ENCODE measurements at places on chromosomes 6 and 20.

GRCh38 chr20:44866703-44867335 lies 18.7 kb upstream of the YWHAB start:
- no peak for DNase-seq

- DNase-seq, result peak; percentile 54
Measured at GRCh38 chr6:75266716-75267291, 17.8 kb downstream of the TMEM30A start.

- DNase-seq, result no peak
Measured at GRCh38 chr6:2976571-2977085, 5.3 kb upstream of the SERPINB6 start.

DNA sequence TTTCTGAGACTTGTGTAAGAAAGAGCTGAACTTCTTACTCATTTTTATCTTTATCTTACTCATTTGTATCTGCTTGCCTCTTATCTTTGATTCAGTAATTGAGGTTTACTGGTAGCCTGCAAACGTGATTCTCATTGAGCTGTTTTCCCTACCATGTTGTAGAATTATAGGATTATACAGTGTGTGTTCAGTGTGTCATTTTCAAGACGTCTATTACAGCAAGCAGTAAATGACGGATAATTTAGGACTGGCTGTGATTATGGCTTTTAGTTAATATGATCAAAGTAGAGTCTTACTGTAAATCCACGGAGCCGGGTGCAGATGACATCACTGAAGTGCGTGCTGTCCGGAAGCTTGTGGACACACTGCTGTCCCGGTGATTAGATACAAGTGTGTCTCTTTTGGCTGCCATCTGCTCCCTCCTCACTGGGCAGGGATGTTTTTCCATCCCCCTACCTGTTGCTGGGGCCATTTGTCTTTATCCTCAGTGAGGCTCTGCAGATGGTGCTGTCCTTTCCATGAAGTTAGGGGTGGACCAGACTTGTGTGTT lies 6.0 kb downstream of the NELFCD start:
- DNase-seq, result no peak

GRCh38 chr6:5809450-5809849 lies 197.3 kb downstream of the NRN1 start:
- DNase-seq, result no peak

- no peak for DNase-seq
Measured at GRCh38 chr6:35750557-35750956, 13.7 kb downstream of the ARMC12 start.

DNA sequence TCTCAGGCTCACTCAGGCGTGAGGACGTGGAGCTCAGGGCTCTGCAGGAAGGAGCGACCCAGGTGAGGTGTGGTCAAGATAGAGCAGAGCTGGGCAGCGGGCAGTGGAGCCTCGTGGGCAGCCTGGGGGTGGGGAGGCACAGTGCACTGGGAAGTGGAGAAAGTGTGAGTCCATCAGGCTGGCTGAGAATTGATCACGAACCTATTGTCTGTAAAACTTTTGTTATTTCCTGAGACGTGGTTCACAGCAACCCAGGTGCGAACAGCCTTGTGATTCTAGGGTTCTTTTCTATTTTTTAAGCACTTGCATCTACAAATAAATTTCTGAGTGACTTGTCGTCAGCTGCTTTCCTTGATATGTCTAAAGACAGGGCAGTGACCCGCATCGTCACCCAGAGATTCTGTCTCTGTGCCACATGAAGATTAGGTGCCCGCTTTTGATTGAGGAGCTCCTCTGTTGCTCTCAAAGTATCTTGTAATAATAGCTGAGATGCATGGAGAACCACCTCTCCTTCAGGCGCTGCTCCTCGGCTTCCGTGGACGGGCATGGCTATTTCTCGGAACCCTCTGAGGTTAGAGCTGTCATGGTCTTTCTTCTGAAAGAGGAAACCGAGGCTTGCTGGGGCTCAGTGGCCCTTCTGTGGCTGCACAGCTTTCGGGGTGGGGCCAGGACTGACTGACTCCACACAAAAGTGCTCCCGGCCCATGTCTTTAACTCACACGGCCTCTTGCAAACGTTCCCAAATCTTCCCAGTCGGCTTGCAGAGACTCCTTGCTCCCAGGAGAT lies 662 bp upstream of the CCR6 start:
- peak; percentile 63 for DNase-seq

- DNase-seq, result peak; percentile 44
Measured at GRCh38 chr20:23050076-23050838, 785 bp upstream of the THBD start.

DNA sequence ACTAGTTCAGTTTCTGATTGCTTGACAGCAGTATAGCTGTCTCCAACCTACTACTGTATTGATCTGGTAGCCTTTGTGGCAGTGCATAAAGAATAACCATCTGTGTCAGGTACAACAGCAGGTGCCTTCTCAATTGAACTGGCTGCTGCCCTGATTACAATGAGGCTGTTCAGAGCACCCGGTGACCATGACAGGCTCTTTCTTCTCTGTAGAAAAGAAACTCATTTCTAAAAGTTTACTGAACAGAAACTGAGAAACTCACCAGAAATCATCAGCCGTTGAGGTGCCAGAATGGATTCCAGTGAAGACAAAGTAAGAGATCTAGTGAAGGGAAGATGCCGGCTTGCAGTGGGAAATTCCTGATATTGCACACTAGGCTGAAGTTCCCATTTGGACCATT lies 954.4 kb downstream of the PHF3 start:
- DNase-seq, result no peak
